LHCN-M2 (cell line): ENCODE measurements at places on chromosomes 11 and 22. TPM values are rescaled to one million over a fixed set of nuclear protein-coding genes. Genes with fewer than 3 reads are reported as not detected.
A peak's percentile ranks its signal among the peaks of the same experiment; 100 is the strongest.

DNA sequence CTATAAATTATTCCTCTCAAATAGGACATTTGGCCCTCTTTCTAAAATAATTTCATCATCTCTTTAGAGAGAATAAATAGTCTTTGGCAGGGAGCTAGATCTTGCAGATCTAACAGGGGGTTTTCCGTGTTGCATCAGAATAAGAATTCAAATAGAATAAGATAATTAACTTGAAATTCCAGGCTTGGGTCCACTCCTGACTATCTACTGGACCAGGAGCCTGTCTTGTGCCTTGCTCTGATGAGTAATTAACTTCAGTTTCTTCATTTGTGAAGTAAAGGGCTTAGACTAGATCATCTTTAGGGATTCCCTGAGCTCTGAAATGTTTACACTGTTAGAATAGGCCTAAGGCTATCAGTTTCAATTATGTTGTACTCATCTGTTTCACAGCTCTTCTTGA lies 23.5 kb upstream of the TMEM123 start:
- DNase-seq: no peak

DNA sequence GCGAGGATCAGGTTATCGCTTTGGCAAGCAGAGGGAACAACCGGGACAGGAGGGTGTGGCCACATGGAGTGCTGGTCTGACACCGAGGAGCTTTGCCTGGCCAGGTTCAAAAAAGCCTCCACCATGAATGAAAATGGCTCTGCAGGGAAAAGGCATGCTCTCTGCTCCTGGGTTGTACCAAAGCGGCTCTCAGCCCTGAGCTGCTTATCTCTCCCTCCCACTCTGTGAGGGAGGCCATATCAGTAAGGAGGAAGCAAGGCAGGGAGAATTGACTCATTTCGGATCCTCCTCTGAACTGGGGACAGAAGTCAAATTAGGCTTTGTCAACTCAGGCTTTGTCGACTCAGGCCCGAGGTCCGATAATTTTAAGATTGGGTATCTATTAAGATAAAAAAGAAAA lies 82.9 kb upstream of the CRTAM start:
- DNase-seq: no peak

Gene CSKMT
- total RNA-seq: 3.2 and 8.7 TPM in 2 replicates

- DNase-seq: no peak
These were observed 33.4 kb downstream of the BCR start for GRCh38 chr22:23213581-23214334.

GRCh38 chr11:2302896-2303626 lies 1.2 kb downstream of the TSPAN32 start:
- DNase-seq: no peak

Gene SSRP1
- 150 and 169 TPM in 2 replicates for total RNA-seq

- DNase-seq: no peak
These were observed 43.7 kb upstream of the CCDC34 start for GRCh38 chr11:27406498-27407354.

- no peak for DNase-seq
These were observed at the start of gene ALX4 for GRCh38 chr11:44309478-44310205. TSS of gene ALX4 (minus strand) at chr11:44310139. CDS start at chr11:44310062, 77 bp downstream.

Gene ISX
- total RNA-seq: not detected in 2 replicates

Gene OR8H3
- not detected in 2 replicates for total RNA-seq

GRCh38 chr11:12150831-12151382 lies 40.5 kb downstream of the MICAL2 start:
- no peak for DNase-seq

DNA sequence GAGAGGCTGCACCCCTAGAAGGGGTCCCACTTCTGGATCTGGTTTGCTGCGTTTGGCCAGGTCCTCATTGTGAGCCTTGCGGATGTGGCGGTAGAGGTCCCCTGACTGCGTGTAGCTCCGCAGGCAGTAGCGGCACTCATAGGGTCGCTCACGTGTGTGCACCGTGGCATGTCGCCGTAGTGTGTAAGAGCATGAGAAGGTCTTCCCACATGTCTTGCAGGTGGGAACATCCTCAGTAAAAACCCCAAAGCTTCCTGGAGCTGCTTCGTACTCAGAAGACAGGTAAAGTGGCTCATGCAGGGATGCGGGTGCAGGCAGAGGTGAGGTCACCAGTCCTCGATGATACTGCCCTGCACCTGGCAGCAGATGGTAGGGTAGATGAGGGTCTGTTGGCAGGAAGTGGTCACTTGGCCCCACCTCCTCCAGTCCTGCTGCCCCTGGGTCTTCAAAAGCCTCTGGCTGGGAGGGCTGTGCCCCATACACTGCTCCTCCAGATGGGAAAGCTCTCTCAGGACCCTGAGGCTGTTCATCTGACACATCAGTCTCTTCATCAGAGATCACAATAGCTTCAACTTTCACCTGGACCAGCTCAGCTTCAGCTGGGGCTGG lies 1.7 kb downstream of the ZBTB3 start:
- no peak for DNase-seq

- no peak for DNase-seq
These were observed 23.2 kb downstream of the SHISAL1 start for GRCh38 chr22:44289414-44290171.

- no peak for DNase-seq
These were observed 79.4 kb downstream of the ETS1 start for GRCh38 chr11:128507936-128508335.

GRCh38 chr11:120272303-120272702 lies 32.4 kb downstream of the POU2F3 start:
- peak; percentile 84 for DNase-seq

DNA sequence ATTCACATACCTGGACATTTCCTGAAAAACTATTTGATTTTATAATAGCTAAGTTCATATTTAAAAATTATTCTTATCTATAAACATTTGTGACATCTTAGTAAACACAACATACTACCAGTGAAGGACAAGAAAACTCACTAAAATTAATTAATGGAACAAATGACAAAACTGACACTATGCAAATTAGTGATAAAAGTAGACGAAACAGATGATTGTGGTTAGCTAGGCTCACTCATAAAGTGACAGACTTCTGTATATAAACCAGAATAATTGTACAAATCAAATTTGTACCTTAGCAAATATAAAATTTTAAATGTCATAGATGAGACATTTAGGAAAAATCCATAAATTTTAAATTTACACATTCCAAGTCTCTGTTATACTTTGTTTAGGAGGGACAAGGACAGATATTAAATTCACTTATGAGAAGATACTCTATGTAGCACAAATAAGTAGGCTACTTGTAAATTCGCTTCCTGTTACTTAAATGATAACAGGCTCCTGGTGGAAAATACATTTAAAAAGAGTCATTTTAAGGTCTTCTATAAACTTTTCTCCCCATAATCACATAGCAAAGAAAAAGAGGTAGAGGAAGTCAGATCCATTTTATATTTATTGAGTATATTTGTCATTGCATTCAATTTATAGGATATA lies 81.2 kb downstream of the KIF18A start:
- no peak for DNase-seq

Gene MS4A3
- total RNA-seq: not detected in 2 replicates

Gene SORL1
- total RNA-seq: 0.06 and 0.26 TPM in 2 replicates

DNA sequence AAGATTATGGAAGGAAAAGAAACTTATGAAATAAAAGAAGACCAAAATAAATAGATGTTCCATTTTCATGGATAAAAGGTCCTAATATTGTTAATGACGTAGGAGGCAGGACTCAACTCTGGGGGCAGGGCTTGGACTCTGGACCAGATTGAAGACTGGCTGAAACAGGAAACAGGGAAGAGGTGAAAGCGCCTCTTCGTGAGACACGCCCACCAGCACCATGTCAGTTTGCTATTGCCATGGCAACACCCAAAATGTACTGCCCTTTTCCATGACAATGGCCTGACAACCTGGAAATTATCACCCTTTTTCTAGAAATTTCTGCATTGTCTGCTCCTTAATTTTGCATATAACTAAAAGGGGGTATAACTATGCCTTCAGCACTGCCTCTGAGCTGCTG lies 1522.2 kb downstream of the TBC1D22A start:
- DNase-seq: no peak

Gene CACNA1I
- total RNA-seq: not detected in 2 replicates

Gene LMNTD2
- total RNA-seq: 0.46 and 1.3 TPM in 2 replicates

DNA sequence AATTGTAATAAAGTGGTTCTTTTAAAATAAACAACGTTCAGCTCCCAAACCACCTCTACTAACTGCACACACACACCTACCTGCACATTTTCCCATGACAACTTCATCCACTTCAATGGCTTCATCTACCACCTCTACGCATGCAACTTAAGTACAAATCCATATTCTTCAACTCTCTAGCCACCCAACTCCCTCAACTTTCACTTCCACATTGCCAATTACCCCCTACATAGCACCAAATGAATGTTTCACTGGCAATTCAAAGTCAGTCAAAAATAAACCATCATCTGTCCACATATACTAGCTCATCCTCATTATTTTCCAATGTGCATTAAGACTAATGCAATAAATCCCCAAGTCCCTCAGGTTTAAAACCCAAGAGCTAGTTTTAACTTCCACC lies 50.7 kb upstream of the ARHGAP32 start:
- no peak for DNase-seq
